Neuronal stem cell (in vitro differentiated cells): ENCODE measurements at places on chromosomes 1 and 21.

DNA sequence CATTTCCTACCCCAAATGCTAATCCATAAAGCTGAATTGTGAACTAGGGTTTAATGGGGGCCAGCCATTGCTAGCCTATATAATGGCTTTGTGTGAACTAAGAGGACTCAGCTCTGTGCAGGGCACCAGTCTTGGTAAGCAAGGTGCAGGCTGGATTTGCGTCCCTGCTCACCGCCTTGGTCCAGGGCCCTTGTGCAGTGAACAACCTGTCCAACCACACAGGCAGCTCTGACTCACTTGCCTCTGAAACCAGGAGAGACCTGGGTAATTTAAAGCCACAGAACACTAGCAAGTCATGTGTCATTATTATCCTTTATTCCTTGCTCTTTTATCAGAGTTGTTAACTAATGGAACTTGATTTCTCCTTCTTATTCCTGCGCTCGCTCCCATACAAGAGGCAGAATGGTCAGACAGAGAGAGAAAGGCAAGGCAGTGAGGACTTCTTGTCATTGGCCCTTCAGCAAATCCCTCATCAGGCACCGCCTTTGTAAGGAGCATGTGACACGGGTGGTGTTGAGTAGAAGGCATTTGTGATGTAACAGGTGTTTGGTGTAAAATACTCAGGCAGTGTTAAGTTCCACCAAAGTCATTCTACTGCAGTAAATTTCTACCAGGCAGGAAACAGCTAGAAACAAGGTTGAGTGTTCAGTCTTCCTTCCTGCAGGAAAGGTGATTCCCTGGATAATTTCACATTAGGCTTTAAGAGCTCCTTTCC is 67.3 kb upstream of the OLIG2 start:
- H3K36me3 ChIP-seq: no peaks in the 10 kb centered on the region
- peaks cover 25% of the 10 kb centered on the region for H3K4me1 ChIP-seq
- DNase-seq: no peak
- no peak overlapping the region for H3K4me3 ChIP-seq

DNA sequence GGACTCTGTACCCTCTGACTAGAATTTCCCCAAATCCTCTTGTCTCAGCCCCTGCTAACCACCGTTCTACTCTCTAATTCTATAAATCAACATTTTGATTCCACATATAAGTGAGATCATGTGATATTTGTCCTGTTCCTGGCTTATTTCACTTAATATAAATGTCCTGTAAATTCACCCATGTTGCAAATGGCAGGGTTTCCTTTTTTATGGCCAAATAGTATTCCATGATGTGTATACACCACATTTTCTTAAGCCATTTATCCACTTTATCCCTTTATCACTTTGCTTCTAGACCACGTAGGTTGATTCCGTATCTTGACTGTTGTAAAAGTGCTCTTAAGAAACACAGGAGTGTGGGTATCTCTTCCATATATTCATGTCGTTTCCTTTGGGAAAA is 8.9 kb downstream of the RNF187 start:
- no peak overlapping the region for H3K27ac ChIP-seq
- no peak overlapping the region for H3K4me3 ChIP-seq
- DNase-seq: no peak

DNA sequence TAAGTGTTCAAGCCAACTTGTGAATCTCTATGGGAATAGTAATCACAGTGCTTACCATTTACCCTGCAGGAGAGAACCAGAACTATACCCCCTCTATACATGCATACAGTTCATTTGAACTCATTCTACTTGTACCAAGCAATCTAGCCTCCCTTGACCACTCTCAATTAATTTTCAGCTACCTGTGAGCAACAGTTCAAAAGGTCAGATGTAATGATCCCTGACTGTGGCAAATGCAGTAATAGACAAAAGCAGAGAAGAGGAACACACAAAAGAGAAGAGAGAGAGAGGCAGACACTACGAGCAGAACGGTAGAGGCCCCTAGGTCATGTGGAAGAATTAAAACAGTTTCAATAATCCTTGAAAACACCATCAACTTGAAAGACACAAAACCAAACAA is 52.8 kb downstream of the FMO4 start:
- no peaks in the 10 kb centered on the region for H3K36me3 ChIP-seq
- DNase-seq: no peak
- no peaks in the 10 kb centered on the region for H3K27me3 ChIP-seq

DNA sequence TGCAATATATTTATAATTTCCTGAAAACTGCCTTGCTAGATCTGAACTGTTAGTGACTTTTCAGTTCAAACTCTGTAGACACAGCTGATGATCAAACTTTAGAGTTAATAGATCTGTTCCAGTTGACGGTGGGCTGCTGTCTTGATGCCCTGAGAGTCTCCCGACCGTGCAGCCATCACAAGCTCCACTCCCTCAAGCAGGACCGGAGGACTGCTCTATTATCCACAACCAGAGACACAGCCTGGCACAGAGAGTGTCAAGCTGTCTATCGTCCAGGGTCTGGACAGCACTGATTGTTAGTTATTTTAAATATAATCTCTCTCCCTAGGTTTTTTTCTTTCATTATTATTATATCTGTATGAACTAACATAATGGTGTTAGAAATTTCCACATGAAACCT is 8.0 kb downstream of the CHODL start:
- no peaks in the 10 kb centered on the region for H3K36me3 ChIP-seq
- no peak for DNase-seq
- no peak overlapping the region for H3K27ac ChIP-seq
- H3K4me1 ChIP-seq: no peaks in the 10 kb centered on the region
